ENCODE measurements at places on chromosomes 5 and 9. TPM values are rescaled to one million over a fixed set of nuclear protein-coding genes. Genes with fewer than 3 reads are reported as not detected.

Gene DNAI1
- total RNA-seq = not detected

Gene TRPM3
- total RNA-seq = 1.3 TPM

GRCh38 chr9:119955276-119955675 is 586.0 kb upstream of the BRINP1 start:
- no peak for DNase-seq

DNA sequence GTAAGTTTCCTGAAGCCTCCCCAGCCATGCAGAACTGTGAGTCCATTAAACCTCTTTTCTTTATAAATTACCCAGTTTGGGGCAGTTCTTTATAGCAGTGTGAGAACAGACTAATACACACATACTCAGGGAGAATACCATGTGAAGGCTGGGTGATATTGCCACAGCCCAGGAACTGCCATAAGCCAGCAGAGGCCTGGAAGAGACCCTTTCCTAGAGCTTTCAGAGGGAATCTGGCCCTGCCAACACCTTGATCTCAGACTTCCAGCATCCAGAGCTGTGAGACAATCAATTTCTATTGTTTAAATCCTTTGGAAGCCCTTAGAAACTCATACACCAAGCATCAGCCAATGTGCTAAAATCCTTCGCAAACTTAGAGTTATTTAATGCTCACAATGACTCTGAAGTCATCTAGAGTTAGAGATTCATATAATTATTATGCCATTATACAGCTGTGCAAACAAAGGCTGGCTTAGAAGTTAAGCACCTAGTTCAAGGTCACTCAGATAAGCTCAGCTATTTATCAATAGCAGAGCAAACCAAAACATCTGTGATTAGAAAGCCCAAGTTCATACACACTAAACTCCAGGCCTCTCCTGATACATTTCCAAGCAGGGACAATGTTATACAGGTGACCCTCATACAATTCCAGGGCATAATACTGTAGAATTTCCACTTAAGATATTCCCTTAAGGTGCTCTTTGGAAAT is 531.8 kb upstream of the DAP start:
- DNase-seq = no peak

GRCh38 chr9:16268067-16268881 is 602.2 kb downstream of the BNC2 start:
- DNase-seq = no peak

DNA sequence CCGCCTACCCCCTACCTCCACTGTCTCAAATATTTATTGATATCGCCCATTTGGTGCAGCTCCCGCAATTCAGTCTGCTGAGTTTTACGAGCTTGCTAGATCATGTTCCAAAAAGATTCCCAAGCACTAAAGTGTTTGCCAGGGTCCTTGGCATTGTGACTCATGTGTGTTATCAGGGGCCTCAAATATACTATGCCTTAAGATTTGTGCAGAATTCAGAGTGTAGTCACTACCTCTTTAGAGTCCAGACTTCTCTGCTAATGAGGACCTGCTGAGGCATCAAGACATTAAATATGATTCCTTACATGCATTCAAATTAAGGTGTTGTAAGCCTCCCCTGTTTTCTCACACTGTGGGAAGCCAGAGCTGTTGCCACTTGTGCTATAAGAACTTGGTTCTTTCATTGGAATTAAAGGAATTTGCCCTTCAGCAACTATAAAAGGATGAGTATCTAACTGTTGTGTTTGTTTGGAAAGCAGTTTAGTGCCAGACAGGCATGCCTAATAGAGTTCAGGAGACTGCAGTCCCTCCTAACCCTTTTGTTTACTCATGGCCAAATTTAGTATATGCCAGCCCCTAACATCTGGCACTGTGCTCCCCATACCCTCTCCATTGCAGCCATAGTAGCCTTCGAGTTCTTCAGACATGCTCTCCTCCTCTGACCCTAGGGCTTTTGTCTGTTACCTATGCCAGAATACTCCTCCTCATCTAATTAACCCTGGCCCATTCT is 316.4 kb downstream of the NR3C1 start:
- DNase-seq = no peak
